ENCODE measurements at places on chromosomes 1 and 21.

DNA sequence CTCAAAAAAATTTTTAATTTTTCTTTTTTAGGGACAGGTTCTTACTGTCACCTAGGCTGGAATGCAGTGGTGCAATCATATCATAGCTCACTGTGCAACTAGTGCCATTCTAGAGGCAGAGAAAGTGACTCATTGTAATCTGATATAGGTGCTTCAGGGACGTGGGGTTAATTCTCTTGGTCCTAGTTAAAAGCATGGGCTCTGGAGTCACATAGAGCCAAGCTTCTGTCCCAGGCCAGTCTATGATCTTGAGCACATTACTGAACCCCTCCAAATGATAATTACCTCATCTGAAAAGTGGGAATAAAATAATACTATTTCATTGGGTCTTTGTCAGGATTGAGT lies 1.1 kb upstream of the ADIPOR1 start:
- DNase-seq: no peak

DNA sequence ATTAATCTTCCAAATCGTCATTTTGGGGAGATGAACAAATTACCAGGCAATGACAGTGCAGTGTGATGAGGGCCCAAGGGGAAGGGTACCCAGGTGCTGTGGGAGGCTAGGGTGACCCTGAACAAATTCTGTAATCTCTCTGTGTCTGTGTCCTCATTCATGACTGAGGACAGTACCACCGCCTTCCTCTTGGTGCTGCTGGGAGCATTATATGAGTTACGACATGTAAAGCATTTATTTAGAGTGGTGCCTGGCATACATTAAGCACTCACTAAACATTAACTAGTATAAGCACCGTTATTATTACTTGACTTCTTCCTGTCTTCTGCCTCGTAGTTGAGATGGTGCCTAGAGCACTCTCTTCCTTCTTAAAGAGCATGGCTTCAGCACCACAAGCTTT lies 468.2 kb upstream of the VAMP3 start:
- DNase-seq: no peak

DNA sequence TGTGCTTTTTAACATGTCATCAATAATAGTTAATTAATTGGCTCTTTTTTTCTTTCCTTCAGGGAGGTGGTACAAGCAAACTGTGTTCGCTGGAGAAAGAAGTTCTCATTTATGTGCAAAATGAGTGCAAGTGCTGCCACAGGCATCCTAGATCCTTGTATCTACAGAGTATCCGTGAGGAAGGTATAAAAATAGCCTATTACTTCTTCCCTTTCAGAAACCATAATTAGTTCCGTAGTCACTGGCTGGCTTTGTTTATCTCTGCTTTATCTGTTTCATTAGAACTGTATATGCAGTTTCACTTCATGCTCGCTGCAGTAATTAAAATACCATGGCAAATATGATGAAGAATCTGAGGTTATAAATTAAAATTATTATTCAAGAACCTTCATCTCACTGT lies 40.6 kb downstream of the EEIG2 start:
- DNase-seq: no peak

GRCh38 chr1:116532671-116533428 lies 38.0 kb downstream of the CD58 start:
- no peak for DNase-seq

DNA sequence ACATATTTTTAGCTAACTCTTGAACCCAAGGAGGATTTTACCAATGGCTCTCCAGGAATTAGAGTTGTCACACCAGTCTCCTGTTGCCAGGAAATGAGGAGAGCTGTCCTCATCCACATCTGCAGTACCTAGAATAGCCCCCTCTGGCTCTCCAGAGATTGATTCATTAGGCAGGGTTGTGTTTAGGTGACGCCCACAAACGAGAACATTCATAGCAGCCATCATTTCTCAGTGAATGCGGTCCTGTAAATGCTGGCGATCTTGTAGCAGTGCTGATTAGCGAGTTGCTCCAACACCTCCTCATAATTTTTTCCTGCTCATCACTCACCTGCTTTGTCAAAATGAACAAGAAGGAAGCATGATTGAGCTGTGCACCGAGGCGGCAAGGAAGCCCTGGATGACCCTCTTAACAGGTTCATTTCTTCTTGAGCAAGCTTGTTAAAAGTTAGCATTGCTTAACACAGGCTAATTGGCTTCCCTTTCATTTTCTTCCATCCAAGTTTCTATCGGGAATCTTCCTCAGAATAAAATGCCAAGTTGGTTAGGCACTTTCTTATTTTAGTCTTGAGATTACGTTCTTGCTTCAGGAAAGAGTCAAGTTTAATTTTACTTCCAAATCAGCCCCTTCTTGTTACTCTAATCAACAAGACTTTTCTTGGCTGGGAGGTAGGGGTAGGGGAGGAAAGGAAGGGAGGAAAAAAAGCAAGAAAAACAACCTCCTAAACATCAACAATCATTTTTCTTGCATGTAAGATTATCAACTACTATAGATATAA lies 16.5 kb upstream of the KLHDC8A start:
- no peak for DNase-seq

- no peak for DNase-seq
These were observed 306.5 kb downstream of the HHIPL2 start for GRCh38 chr1:222241410-222241809.

DNA sequence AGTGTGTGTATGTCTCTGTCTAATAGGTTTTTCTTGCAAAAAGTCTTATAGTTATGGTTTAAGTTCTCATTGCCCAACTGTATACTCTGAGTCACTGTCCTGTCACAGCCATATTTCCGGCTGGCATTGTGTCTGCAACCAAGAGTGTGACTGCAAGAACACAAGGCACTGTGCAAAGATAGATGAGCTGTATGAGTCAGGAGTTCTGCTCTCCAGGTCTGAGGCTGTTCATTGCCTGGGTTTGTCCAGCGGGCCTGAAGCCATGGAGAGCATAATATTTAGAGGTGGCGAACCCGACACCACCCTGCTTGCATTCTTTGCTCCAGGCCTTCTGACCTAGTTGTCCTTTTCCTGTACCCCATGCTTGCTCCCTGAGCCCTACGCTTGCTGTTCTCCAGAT lies 50.9 kb upstream of the CNIH3 start:
- no peak for DNase-seq

DNA sequence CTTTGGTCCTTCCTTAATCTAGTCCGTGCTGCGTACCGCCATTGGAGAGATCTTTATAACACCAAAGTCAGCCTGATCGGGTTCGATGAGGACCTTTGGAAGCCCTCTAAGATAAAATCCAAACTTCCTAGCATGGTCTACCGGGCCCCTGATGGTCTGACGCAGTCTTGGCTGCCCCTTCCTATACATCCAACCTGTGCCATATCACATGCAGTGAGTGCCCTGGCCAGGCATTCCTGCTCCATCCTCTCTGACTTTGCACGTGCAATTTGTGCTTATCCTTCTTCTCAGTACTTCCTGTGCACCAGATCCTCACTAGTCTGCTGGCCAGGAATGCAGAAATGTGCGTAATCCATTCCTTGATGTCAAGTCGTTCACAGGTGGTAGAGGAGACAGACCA lies 45.6 kb downstream of the CFAP57 start:
- DNase-seq: no peak

GRCh38 chr1:31055953-31056352 lies 9.6 kb downstream of the PUM1 start:
- no peak for DNase-seq

GRCh38 chr1:48061162-48062136 lies 64.3 kb upstream of the TRABD2B start:
- no peak for DNase-seq

DNA sequence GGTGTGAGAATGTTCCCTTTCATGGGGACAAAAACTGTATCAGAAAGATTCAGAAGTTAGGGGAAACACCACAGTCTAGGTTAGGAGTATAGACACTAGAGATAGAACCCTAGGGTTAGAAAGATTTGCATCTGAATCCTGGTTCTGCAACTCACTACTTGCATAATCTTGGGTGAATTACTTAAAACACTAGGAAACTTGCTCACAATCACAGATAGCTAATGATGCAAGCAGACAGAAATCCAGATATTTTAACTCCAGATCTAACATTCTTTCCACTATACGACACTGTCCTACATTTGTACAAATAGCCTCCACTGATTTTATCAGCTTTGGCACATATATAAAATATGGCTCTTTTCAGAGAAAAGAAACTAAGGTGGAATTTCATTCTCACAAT lies 30.8 kb upstream of the GLIS1 start:
- DNase-seq: no peak

DNA sequence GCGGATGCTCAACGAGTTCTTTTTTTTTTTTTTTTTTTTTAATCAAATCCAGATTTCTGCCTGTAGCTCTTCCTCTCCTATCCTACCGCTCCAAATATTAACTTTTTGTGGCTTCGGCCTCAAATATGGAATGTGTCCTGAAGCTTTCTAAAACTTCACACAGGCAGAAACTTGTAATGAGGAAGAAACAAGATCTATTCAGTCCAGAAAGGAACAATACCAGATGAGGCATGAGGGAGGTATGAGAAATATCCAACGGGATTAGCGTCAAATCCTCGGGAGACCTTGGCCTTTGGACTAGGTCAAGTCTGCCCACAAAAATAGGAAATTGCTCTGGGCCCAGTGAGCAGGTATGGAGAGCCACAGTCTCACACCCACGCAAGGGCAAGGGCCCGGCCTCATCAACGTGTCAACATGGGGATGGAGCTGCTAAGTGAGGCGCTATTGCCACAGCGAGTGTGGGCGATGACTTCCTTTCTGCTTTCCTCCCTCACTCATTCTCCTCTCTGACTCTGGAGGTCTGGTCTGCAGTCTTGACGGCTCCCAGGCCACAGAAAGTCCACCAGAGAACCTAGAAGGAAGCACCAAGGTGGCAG lies 66.6 kb downstream of the BCAR3 start:
- DNase-seq: no peak

- no peak for DNase-seq
These were observed 7.5 kb downstream of the CRYBG2 start for GRCh38 chr1:26346274-26347033.

DNA sequence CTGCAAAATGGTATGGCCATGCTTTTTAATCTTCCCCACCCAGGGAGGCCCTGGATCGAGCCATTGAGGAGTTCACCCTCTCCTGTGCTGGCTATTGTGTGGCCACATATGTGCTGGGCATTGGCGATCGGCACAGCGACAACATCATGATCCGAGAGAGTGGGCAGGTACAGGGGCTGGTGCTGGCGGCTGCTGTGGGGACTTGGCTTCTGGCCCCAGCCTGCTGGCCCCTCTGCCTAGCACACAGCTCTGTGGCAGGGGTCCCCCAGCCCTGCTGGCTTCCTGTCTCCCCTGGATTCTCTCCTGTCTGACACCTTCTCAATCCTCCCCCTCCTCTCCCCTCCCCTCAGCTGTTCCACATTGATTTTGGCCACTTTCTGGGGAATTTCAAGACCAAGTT lies 72.4 kb downstream of the PIK3CD start:
- DNase-seq: no peak

GRCh38 chr21:36065497-36066036 lies 4.3 kb upstream of the CBR1 start:
- no peak for DNase-seq

DNA sequence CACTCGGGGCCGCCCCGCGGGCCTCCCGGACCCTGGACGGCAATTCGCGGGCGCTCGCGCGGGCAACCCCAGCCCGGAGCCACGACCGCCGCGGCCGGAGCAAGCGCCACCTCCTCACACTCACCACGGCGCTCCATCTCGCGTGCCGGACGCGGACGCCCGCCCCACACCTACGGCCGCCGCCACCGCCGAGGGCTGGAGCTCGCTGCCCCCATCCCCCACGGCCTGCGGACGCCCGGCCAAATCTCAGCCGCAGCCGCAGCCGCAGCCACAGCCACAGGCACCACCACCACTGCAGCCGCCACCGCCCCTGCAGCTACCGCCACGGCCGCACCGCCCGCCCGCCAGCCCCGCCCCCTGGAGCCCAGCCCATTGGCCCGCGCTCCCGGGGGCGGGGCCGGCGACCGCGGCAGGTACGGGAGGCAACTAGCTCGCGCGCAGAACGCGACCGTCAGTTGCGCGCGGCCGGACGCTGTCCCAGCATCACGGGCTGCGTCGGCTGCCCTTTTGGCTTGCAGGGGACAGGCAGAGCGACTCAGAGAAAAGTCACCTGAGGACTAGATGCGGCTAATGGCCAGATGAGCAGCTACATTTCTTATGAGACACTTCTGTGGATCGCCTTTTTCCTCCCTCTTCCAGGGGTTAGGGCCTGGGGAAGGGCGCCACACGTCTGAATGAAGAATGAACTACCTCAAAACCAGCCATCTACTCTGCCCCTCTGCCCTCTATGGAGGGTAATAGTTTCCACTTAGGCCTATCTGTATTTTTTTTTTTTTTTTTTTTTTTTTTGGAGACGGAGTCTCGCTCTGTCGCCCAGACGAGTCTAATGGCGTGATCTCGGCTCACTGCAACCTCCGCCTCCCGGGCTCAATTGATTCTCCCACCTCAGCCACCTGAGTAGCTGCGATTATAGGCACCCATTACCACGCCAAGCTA lies at the start of gene ARHGAP29:
Gene ARHGAP29 (minus strand): TSS at position 294 of the 936 bp plus-strand sequence. CDS start 5,973 bp downstream, outside the sequence.
- peak; percentile 11 for DNase-seq

DNA sequence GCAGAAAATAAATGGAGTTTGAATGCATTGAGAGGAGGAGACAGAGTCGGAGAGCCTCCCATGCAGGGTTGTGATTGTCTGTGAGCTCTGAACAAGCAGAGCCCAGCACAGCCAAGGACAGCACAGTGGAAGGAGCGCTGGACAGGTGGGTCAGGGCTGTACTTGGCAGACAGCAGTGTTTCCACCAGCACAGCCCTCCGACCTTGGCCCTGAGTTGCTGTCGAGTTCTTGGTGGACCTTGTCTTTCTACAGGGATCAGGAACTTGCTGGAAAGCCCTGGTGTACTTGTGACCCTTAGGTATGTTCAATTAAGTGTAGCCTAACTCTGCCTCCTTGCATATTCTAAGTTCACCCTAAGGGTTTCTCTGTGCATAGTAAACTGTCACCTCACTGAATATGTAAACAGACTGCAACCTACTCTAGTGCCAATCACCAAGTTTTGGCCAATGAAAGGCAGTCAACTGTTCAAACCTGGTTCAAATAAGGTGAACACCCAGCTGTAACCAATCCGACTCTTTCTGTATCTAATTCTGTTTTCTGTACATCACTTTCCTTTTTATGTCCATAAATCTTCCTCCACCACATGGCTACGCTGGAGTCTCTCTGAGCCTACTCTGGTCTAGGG lies 86.6 kb upstream of the SLC25A33 start:
- DNase-seq: no peak

GRCh38 chr21:44487831-44488230 lies 32.5 kb downstream of the LRRC3 start:
- DNase-seq: peak; percentile 30

- DNase-seq: no peak
These were observed 10.1 kb upstream of the PROK1 start for GRCh38 chr1:110440877-110441276.

DNA sequence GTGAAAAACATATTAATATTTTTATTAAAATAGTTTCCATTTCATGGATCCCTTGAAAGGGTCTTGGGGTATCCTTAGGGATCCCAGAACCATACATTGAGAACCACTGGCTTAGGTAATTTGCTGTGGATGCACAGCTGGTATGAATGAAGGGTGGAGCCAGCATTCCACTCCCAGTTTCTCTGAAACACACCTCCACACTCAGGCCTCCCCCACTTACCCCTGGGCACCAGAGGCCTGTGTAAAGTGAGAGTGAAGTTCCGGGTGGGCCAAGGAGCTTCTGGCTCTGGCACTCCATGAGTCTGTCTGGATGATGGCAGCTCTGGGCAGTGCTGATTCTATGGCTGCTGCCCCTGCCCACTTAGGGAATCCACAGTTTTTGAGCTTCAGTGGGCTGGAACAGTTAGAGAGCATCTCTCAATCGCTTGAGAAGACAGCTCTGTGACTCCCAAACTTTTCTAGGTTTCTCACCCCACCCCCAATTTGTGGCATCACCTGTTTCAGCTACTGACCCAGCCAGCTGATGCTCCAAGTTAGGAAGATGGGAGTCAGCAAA lies 57.8 kb upstream of the CD1D start:
- DNase-seq: no peak

GRCh38 chr1:212615201-212615470 lies 6.6 kb downstream of the ATF3 start:
- DNase-seq: no peak

Data from activated naive CD4-positive, alpha-beta T cell (primary cell).